Stimulated activated CD4-positive, alpha-beta T cell treated with anti-CD3 and anti-CD28 coated beads, Interleukin-15, amount 100 ng/mL, for 1 hour (primary cell): ENCODE measurements at places on chromosomes 16 and 17.

DNA sequence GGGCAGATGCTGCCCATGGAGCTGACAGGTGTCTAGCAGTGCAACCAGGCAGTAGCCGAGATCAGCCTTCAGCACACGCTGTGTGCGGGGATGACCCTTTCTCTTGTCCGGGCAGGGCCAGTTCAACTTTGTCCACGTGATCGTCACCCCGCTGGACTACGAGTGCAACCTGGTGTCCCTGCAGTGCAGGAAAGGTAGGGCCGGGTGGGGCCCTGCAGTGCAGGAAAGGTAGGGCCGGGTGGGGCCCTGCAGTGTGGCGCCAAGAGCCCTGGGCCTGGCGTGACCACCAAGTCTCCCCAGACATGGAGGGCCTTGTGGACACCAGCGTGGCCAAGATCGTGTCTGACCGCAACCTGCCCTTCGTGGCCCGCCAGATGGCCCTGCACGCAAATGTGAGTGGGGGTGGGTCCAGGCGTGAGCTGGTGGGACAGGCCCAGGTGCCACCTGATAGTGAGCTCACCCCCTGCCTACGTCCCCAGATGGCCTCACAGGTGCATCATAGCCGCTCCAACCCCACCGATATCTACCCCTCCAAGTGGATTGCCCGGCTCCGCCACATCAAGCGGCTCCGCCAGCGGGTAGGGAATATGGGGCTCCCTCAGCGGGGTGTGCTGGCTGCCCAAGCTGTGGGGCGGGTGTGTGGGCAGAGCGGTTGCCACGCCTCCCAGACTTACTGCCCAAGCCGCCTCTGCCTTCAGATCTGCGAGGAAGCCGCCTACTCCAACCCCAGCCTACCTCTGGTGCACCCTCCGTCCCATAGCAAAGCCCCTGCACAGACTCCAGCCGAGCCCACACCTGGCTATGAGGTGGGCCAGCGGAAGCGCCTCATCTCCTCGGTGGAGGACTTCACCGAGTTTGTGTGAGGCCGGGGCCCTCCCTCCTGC is 40.2 kb downstream of the TSC2 start:
- DNase-seq = no peak

GRCh38 chr17:42016411-42016831 is 818 bp downstream of the DNAJC7 start:
- no peak for DNase-seq

- peak; percentile 32 for DNase-seq
These were observed 8.7 kb downstream of the CLUAP1 start for GRCh38 chr16:3509470-3509928.

DNA sequence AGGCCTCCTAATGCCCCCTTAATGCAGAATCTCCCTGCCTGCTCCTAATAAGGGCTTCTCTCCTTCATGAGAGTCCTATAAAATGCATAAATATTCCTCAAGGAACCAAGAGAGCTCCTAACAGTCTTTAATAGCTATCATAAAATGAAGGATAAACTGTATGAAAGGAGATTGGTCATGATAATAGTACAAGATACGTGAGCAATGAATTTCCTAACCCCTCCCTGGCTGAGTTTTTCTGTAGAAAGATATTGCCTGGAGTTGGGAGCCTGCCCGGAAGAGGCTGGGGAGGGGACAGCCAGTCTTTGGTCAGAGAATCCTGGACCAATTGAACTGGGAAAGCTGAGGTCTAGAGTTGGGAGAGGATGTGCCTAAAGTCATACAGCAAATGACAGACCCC is 321.9 kb upstream of the CDH5 start:
- no peak for DNase-seq

DNA sequence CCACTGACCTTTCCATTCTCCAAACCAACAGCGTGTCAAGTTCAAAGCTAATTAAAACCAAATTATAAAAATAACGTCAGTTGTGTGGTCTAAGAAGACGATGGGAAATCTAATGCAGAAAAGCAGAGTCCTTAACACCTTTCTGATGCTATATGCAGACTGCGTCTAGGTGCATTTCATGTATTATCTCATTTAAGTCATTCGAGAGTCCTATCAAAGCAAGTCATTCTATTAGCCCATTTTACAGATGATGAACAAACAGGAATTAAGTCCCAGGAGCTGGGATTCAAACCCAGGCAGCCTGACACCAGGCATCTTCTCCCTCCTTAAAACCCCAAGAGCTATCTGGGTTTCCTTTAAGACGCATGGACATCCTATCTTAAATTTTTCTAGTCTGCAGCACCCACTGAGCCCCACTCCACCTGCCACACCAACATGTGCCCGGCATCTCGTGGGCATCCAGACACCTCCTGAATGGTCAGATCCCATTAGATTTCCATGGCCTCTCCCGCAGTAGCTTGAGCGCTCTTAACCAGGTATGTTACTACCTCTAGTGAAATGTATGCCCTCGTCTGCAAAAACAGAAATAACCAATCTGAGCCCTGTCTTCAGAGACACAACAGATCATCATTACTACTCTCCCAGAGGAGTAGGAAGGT is 115.1 kb downstream of the ZFHX3 start:
- DNase-seq = no peak

- DNase-seq = no peak
These were observed 34.7 kb upstream of the NAT9 start for GRCh38 chr17:74810699-74811485.

- no peak for DNase-seq
These were observed 3.4 kb downstream of the BLTP2 start for GRCh38 chr17:28641579-28641978.

GRCh38 chr17:58172369-58173071 is 5.7 kb downstream of the OR4D2 start:
- no peak for DNase-seq

GRCh38 chr17:65627891-65628643 is 66.6 kb upstream of the AXIN2 start:
- DNase-seq = no peak

DNA sequence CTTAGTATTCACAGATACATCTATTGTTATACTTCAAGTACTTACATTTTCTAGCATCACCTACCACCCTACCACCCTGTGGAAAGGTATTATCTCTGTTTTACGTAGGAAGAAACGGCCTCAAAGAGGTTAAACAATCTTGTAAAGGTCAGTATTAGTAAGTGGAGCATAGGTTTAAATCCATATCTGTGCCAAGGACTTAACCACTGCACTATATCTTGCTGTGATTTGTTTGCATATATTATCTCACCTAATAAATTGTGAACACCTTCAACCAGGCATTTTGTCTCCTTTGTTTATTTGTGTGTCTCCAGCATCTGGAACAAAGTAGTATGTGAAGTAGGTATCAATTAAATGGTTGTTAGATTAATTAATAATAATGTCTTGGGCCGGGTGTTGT is 27.3 kb downstream of the IGF2BP1 start:
- no peak for DNase-seq

GRCh38 chr17:43854498-43854897 is 7.5 kb downstream of the CD300LG start:
- DNase-seq = no peak

DNA sequence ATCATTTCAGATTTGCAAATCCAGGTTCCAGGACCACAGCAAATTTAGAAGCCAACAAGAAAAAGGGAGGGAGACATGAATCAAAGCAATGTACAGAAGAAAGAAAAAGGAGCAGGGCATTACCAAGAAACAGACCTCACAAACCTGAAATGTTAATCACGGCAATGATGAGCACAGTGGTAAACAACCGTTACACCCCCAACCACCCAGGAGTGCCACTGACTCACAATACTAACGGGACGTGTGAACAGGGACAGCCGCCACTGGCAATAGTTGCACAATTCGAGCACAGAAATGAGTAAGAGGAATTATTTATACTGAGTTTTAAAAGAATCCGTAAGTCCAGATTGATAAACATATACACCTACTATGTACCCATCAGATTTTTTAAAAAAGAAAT is 13.8 kb downstream of the USP22 start:
- DNase-seq = no peak

GRCh38 chr17:29401258-29401657 is 11.1 kb downstream of the TAOK1 start:
- no peak for DNase-seq

DNA sequence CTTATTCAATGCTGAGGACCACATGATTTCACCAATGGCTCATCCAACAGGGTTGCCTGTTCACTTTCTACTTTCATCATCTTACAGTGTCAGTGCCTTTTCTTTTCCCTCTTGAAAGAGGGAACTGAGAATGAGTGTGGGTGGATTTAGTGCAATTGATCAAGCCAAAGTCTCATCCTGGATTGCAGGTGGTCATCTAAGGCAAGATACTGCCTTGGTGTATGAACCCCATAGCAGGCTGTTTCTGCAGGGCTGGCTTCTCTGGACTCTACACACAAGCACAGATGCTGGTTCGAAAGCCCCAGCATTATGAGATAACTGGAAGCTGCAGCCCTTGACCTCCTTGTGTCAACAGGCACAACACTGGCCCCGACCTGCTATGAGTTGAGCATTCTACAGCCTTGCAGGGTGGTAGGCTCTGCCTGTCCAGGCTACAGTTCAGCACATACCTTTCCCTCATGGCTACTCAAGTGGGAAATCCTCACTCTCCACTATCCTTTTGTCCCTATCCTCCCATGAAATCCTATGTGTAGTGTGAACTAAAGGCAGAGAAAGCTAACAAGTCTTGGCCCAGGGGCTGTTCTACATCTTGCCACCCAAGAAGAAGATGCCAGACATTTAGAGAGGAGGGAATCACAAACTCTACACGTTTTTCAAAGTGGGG is 358.7 kb downstream of the SLC39A11 start:
- no peak for DNase-seq

DNA sequence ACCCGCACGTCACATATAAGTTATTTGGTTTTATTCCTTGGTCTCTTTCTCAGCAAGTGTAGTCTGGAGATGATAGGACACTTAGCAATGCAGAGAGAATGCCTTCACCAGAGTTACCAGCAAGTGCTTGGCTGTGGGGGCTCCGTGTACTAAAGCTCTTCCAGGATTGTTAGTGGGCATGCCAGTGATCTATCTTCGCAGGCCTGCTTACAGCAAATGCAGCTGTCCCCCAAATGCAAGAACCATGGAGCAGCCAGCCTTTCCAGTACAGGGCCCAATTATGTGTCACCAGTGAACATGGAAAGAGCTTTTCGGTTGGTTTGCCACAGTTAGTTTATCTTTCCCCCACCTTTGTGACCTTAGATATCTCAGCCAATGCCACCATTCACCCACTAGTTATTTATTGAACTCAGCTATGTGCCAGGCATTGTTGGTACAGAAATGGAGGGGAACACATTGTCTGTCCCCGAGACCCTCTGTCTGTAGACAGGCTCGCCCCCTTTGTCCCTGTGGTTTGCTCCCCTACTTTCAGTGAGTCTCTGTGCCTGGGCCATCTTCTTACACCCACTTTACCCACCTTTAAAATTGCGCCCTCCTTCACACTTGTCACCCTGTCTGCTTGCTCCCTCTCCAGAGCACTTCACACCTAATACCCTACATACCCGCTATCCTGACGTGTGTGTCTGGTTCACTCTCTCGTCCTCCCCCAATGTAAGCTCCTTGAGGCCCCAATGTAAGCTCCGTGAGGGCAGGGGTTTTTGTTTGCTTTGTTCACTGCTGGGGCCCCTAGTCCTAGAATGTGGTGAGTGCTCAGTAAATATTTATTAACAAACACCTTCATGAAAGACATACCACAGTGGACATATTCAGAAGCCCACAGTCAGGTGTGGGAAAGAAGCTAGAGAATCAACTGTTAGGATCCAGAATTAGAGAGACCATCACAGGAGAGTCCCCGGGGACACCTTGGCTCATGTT is 13.3 kb downstream of the USP10 start:
- no peak for DNase-seq

DNA sequence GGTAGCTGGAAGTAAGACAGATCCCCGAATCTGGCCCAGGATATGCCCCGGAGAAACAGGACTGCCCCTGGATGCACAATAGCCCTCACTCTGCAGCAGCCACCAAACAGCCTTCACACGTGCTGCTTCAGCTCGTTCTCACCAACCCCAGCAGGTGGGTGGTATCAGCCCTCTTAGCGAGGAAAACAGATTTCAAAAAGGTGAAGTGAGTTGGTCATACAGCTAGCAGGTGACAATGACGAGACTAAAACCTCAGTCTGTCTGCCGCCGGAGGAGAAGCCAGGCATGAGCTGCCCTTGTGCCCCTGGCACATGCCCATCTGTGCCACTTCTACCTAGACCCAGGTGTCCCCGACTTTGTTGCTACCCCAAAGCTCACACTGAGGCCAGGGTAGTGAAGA is 92.4 kb downstream of the YPEL2 start:
- DNase-seq = no peak

- no peak for DNase-seq
These were observed 12.7 kb upstream of the ARHGAP23 start for GRCh38 chr17:38415250-38416194.

DNA sequence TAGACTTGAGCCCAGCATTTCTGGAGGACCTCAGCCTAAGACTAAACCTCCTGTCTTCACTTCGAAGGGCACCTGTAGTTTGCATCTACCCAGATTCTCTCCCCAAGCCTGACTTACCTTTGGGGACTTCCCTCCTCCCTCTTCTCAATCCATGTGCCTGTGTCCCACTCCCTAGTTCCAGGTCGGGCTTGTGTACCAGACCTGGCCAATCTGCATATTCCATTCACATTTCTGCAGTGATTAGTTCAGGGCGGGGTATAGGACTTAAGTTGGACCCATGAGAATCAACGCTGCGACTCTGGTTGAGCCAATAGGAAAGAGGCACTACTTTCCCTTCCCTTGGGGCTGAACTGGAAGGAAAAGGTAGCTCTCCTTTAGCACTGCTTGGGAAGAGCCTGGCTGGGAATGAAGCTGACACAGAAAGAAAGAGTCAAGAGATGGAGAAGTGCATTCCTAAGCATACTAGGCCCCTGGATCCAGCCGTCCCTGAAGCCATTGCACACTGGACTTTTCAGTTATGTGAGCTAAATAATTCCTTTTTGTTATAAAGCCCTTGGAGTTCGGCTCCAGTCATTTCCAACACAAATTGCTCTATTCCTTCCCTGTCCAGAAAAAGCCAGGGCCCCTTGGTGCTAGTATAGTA is 2.5 kb downstream of the TRADD start:
- DNase-seq = no peak

DNA sequence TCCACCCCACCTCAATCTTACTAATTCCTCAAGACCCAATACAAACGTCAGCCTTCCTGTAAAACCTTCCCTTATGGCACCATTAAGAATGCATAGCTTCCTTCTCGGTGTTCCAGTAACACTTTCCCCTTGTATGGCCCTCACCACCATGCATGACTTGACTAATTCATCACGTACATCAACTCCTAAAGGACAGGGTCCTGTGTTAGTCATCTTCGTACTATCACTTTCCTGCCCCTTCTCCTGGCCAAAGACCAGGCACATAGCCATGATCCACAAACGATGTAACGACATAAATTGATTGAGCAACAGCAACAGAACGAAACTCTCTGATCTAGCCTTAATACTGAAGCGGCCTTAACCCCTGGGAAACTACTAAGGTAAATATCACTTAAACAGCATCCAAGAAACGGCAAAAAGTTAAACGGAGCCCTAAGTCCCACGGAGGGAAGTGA is 612 bp downstream of the PSMD12 start:
- DNase-seq = no peak
